Mesenteric fat pad (tissue), 1 donor: ENCODE measurements at places on chromosomes 5 and 9.

- no peak for DNase-seq
Measured at GRCh38 chr5:16871746-16872339, 64.2 kb downstream of the MYO10 start.

DNA sequence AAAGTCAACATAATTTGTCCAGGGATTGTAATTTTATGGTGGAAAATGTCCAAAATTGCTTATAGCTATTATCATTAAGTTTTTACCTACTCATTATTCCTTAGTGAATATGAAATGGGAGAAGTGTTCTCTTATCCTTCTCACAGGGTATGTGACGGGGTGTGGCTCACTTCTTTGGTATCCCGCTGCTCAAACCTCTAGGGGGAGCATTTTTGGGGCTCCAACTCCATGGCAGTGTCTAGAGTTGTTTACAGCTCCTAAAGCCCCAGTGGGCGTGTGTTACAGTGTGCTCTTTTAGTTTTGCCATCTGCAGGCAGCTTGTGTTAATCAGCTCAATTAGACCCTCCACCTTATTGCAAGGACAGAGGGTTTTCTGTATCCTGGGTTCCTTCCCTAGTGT, 89.4 kb downstream of the CDKN2A start:
- DNase-seq = no peak

DNA sequence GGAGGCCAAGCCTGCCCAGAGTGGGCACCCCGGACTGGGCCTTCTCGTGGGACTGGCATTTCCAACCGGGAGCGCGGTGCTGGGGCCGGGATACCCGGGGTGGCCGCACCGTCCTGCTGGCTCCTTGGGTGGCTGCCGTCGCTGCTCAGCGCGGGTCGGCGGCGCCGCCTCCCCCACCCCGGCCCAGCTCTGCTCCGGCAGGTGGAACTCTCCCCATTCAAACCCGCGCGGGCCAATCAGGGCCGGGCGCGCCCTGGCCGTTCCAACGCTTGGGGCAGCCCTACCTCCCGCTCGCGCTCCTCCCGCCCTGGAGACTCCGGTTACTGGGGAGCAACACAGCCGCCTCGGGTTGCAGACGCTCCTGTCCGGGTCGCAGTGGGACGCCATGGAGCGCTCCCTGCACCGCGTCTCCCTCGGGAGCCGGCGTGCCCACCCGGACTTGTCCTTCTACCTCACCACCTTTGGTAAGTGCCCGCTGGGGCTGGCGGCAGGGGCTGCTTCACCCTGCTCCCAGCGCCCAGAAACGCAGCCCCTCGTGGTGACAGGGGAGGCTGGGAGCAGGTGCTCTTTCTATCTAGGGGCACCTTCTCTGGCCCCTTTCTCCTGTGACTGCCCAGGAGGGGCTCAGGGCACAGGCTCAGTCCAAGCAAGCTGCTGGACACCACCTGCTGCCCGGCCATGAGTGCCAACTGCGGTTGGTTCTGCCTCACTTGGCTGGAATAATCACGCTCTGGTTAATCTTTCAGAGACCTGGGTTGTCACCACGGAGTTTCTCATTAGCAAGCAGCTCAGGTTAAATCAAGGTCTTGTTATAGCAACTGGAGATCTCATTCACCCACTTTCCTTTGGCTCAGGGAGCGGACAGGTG, at the start of gene RGS3:
TSS of gene RGS3 (plus strand) at position 310 of the 868 bp plus-strand sequence. CDS start at position 386, 76 bp downstream.
- DNase-seq = no peak

GRCh38 chr5:4348423-4348822, 752.8 kb downstream of the IRX1 start:
- no peak for DNase-seq

- no peak for DNase-seq
Measured at GRCh38 chr9:114973216-114973615, 42.8 kb upstream of the TNFSF8 start.

- no peak for DNase-seq
Measured at GRCh38 chr9:109708451-109708945, 71.5 kb upstream of the PALM2AKAP2 start.

GRCh38 chr5:181134259-181134658, 3.3 kb upstream of the OR2V1 start:
- DNase-seq = no peak

DNA sequence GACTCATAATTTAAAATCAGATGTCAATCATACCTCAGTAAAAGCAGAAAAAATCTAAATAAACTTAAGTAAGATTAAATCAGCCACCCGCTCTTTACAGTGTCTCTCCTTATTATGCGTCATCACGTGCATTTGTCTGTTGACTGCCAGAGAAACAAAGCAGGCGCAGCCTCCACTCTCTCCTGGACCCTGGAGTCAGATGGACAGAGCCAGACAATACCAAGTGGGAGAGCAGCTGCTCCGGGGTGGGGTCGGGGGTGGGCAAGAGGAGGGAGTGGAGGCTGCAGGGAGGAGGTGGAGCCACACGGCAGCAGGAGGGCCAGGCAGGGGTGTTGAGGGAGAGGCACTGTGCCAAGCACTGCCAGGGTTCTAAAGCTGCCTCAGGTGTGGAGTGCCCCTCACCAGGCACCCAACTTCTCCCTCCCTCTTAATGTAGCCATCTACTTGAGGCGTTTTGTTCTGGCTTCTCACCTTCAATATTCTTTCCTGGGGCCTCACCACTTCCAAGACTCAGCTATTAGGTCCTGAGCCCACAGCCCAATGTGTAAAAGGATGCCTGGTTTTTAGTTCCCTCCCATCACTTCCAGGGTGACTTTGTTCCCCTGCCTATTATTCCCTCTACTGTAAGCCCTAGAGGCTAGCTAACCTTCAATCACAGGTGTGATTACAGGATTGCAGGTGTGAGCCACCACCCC, 96.3 kb downstream of the GLDC start:
- no peak for DNase-seq

GRCh38 chr9:89413963-89414638, 83.8 kb downstream of the SEMA4D start:
- DNase-seq = no peak

DNA sequence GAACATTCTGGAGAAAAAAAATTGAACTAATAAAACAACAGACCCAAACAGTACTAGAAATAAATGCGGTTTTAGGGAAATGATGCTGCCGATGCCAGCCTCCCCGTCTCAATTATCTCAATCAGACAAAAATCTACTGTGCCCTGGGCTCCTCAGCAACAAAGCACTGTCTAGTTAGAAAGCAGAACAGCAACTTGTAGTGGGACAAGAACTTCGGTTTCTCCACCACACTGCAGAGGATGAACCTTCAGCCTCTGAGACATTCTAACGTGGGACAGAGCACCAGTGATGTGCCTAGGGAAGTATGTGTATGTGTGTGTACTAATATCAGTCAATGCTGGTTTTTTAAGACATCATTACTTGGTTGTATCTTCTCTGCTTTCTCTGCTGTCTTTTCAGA, 11.1 kb upstream of the CAST start:
- no peak for DNase-seq

DNA sequence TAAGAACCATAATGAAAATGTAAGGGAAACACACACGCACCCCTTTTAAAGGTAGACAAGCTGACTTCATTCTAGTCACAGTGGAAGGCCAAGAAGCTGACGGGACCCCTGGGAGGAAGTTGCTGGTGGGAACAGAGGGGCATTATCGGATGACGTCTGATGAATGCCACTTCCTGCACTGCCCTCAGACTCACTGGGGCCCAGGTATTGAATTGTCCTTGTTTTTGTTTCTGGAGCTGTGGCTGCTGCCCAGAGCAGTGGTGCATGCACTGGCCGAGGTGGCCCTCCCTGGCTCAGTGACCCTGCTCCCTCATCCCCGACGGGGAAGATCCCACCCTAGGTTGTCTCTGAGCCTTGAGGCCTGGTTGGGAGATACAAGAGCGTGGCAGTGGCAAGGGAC, 15.3 kb upstream of the RPL26L1 start:
- DNase-seq = no peak

GRCh38 chr5:36049949-36050348, 16.7 kb downstream of the UGT3A2 start:
- no peak for DNase-seq

DNA sequence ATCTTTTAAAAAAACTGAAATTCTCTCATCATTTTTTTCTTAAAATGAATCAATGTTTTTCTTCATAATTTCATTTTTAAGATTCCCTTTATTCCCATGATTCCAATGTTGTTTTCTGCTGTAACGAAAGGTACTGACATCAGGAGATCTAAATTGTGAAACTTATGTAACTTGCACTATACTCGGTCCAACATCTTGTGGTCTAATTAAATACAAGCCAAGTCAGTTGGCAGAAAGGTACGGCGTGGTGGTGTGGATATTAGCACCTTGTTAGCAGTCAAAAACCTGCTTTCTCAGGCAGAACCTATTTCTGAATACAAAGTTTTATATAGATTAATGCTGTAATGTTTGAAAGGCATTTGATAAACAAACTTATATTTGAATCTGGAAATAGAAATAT, 20.1 kb downstream of the RORB start:
- no peak for DNase-seq

- DNase-seq = no peak
Measured at GRCh38 chr9:4225291-4226028, 74.4 kb downstream of the GLIS3 start.

DNA sequence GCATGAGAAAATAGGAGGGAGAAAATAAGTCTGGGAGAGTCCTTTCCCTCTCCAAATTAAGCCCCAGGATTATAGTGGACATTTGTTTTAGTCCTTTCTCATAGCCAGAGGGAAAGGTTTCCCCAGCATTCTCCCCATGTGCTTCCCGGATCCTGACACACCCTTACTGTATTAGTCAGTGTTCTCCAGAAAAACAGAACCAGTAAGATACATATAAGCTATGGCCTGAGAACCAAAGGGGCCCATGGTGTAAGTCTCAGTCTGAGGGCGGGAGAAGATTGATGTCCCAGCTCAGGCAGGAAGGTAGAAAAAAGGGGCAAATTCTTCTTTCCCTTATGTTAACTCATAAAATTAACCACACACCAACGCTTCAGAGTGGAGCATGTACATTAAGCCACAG, 25.6 kb upstream of the SPATA31D4 start:
- DNase-seq = no peak

- DNase-seq = no peak
Measured at GRCh38 chr5:174148721-174149120, 103.2 kb downstream of the NSG2 start.

GRCh38 chr9:125959951-125960619, 212.9 kb downstream of the PBX3 start:
- DNase-seq = no peak

DNA sequence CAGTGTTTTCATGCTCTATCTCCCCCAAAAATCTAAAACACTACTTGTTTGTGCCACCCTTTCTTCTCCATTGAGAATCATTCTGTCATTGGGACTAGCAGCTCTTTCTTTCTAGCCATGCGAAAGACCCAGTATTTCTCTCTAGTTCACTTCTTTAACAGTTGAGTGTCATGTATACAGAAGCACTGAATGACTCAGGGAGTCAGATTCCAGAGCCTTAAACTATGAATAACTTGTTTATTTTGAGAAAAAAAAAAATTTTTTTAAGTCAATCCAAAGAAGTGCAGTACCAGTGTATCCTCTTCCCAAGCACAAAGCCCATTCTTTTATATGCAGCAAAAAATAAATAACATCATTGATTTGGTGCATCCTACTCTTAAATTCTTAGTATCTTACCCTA, 415.4 kb upstream of the GRAMD2B start:
- DNase-seq = no peak

DNA sequence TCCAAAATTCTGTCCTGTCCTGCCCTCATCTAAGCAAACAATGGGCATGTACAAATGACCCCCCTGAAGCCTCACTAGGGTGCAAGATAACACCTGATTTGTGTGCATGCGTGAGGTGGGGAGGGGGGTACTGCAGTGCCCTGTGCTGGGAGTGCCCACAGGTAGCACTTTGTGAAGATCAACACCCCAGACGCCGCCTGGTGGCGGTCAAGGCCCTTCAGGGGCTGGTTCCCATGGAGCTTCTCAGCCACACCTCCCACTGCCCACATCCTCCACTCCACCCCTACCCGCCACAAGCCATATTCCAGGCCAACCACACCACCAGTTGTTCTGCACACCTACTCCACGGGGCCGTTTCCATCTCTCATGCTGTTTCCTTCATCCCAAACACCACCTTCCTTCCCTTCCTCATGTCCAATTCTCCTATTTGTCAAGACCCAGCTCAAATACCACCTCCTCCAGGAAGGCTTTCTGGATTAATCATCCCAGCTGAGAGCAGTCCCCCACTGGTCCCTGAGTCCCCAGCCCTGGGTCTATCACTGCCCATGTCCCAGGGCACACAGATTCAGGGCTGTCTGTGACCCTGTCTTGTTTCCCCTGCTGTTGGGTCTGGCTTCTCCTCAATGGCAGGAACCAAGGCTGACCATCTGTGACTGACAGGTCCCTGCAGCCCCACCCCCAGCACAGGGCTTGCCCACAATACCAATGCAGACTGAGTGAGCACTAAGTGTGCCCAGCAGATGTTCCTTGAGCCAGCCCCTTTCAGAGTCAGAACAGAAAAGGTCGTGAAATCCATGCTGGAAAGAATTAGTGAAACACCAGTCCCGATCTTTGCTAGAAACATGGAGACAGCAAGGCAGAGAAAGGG, 178.4 kb downstream of the PAX5 start:
- no peak for DNase-seq

- no peak for DNase-seq
Measured at GRCh38 chr9:114166614-114167572, 11.6 kb downstream of the COL27A1 start.

- no peak for DNase-seq
Measured at GRCh38 chr5:169178754-169179153, 122.2 kb downstream of the SLIT3 start.

GRCh38 chr9:129806061-129806460, 3.1 kb downstream of the TOR1B start:
- no peak for DNase-seq

DNA sequence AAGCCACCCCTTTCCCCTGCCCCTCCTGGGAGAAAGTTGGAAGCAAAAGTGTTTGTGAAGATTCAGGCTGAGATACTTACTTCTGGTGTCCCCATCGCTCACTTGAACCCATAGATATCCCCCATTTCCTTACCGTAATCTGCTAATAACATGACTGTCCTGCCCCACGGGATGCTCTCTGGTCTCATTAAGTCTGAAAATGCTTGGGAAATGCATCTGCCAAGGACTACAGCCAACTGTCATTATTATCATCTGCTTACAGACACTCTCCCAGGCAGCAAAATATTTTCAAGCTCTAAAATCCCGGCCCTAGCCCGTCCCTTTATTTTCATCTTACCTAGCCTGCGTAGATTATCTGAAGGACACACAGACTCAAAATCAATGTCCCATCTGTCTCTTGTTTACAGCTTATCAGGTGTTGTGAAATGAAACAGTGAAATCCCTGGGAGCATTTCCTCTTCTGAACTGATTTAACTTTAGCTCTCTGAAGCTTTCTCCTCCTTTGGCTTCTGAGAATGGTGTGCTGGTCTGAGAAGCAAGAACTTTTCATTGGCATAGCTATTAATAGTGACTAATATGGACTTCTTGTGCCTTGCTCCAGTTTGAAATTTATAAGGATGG, 126.9 kb upstream of the OSMR start:
- no peak for DNase-seq
